T-helper 17 cell (primary cell): ENCODE measurements at places on chromosomes 4 and X.

- no peak for DNase-seq
These were observed 25.3 kb upstream of the RAB28 start for GRCh38 chr4:13509442-13509841.

DNA sequence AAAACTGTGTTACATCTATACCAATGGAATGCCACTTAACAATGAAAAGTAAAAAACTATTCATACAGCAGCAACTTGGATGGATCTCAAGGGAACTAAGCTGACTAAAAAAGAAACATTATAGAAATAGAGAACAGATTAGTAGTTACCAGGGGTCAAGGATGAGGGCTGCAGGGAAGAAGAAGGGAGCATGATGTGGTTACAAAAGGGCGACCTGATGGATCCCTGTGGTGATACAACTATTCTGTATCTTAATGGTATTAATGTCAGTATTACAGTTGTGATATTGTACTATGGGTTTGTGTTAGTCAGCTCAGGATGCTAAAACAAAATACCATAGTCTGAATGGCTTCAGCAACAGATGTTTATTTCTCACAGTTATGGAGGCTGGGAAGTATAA is 190.7 kb downstream of the ZNF674 start:
- no peak for DNase-seq

- DNase-seq: no peak
These were observed 16.7 kb upstream of the SEPTIN6 start for GRCh38 chrX:119709630-119710029.

DNA sequence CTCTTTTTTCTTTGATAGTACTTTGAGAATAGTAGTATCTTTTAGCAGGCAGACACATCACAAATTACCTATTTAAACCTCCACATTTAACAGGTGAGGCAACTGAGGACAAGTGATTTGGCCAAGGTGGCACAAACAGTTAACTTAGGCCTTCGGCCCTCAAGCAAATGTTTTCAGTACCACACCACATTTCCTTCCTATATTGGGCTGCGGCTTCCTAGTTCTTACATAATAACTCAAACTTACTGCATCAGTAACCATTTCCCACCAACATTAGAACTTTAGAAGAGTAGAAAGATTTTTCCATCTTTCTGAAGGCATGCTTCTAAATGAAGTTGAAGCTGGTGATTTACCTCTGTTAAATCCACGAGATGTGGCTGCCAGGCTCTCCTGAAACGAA is 63.2 kb upstream of the SLC4A4 start:
- no peak for DNase-seq

- DNase-seq: no peak
These were observed 31.5 kb upstream of the ELF2 start for GRCh38 chr4:139208404-139208945.

DNA sequence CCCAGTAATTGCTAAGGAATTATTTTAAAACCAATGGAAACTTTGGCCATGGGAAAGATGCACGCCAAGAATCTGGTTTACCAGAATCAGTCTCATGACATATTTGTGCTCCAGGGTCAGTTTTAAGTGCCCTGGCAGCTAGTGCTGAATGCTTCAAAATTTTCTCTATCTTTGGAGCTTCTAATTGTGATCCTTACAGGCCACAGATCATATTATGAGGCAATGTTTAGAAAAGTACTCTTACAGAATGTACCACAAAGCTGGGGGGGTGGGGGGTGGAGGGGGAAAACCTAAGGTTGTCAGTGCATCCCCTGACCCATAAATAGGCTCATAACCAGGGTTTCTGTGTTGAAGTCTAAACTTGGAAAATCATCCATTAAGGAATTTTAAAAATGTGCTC is 514.5 kb downstream of the INPP4B start:
- DNase-seq: no peak

- DNase-seq: no peak
These were observed 22.5 kb downstream of the NFXL1 start for GRCh38 chr4:47891928-47892327.

DNA sequence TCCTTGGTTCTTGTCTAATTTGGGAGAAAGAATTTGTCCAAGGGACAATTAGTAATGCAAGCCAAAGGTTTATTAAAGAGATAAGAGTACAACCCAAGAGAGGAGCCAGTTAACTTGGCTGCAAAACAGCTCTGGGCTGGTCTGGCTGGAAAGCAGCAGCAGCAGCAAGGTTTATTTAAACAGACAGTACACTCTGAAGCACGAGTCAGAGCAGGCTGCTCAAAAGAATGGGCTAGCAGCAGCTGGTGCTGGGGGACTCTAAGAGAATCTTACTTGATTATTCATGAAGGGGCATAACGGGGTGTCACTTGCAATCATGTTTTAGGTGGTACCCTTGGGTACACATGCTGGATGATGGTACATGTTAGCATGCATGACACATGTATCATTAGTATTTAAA is 17.1 kb upstream of the CT47C1 start:
- no peak for DNase-seq

GRCh38 chr4:3227878-3228675 is 20.9 kb upstream of the MSANTD1 start:
- DNase-seq: no peak

GRCh38 chr4:61202638-61203435 is 2.7 kb downstream of the ADGRL3 start:
- DNase-seq: no peak

DNA sequence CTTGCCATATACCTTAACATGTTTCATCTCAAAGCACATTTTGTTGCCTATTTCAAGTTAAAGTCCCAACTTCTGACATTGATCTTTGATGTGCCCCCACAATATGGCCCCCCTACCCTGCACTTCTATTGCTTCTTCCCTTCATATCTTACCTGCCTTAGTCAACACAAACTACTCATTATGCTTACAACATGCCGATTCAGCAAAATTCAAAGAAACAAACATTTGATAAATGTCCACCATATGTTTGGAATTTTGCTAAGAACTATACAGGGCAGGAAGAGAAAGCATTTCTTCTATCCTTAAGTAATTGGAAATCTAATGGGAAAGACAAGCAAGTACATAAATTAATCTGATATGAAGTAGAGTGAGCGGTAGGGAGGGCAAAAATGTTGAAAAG is 25.6 kb downstream of the NAA11 start:
- no peak for DNase-seq

DNA sequence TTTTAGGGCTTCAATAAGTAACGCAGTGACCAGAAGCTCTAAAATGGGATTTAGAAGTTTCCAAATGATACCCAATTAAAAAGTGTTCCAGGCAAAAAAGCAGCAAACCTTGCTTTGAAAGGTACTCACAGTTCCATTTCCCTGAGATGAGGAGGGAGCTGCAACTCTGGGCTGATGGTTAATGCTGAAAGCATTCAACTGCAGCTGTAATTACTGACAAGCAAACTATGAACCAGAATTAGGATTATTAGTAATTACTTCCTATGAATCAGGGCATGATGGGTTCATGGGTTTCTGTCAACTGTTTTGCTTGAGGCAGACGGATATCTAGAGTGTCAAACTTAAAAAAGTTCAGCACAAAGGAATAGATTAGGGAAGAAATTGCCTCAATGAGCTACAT is 357.4 kb downstream of the STIM2 start:
- no peak for DNase-seq

GRCh38 chr4:73721435-73721834 is 18.9 kb upstream of the CXCL8 start:
- DNase-seq: no peak

- DNase-seq: no peak
These were observed 876.8 kb downstream of the FAT4 start for GRCh38 chr4:126191536-126191935.

DNA sequence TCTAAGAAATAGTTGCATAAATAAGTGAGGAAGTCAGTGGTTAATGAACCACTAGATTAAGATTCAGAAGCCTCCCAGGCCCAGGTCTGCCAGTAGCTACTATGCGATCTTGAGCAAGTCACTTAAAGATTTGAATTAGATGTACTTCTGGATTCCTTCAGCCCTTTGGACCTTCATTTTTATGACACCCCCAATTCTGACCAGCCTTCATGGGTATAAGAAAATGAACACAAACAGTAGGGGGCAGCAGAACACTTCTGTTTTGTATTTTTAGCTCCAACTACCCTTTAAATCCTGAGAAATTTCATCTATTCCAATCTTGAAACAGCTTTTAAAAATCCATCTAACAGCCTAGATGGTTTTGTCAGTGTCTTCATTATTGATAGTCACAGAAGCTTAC is 19.0 kb downstream of the TMEM47 start:
- no peak for DNase-seq

GRCh38 chrX:85065512-85066198 is 62.0 kb downstream of the APOOL start:
- no peak for DNase-seq

GRCh38 chr4:122857160-122857559 is 30.5 kb downstream of the FGF2 start:
- DNase-seq: no peak

- DNase-seq: no peak
These were observed 146.1 kb downstream of the GPR143 start for GRCh38 chrX:9619581-9619980.

- no peak for DNase-seq
These were observed 210.5 kb downstream of the CHM start for GRCh38 chrX:85836868-85837267.

DNA sequence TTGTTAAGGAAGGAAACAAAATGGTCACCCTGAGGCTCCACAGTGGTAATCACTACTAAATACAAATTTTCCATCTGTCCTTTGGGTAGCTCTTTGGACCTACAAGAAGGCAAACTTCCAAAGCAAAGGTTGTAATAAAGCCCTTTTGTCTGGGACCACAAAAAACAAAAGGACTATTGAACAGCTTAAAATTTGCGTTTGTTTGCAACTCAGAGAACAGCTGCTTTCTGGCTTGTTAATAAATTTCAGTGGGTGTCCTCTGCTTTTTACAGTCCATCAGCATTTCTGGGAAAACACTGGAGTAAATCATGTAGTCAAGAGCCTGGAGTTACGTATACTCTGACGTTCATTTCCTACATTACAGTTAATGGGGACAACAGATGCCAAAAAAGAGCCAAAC is 439.7 kb upstream of the DIAPH2 start:
- no peak for DNase-seq

- DNase-seq: no peak
These were observed 58.0 kb upstream of the CHRDL1 start for GRCh38 chrX:110853610-110854009.

- DNase-seq: no peak
These were observed 320.4 kb downstream of the HNRNPD start for GRCh38 chr4:82053396-82053795.

DNA sequence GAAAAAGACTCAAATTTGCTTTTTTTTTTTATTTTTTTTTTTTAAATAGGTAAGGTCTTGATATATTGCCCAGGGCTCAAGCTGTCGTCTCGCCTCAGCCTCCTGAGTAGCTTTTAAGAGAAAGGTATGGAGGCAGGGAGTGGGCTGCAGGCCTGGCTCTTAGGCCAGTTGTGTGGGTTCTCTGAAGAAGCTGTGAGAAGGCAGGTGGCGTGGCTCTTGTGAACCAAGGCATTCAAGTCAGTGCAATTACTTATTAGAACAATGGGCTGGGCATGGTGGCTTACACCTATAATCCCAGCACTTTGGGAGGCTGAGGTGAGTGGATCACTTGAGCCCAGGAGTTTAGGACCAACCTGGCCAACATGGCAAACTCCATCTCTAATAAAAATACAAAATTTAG is 244.0 kb upstream of the SFRP2 start:
- DNase-seq: no peak

GRCh38 chr4:154961263-154961662 is 180.2 kb downstream of the RBM46 start:
- DNase-seq: no peak

- DNase-seq: no peak
These were observed 46.4 kb upstream of the NALF2 start for GRCh38 chrX:69457756-69458155.

GRCh38 chr4:94403751-94404150 is 48.0 kb upstream of the PDLIM5 start:
- DNase-seq: no peak

GRCh38 chrX:63330681-63331080 is 20.5 kb downstream of the SPIN4 start:
- no peak for DNase-seq

- no peak for DNase-seq
These were observed 2301.3 kb upstream of the TENM3 start for GRCh38 chr4:179941911-179942310.

GRCh38 chrX:41082783-41083182 is 2.5 kb upstream of the USP9X start:
- DNase-seq: no peak

- no peak for DNase-seq
These were observed 137.9 kb upstream of the NALF2 start for GRCh38 chrX:69366183-69366582.

- DNase-seq: no peak
These were observed 465 bp downstream of the BMPR1B start for GRCh38 chr4:94758141-94758699.

DNA sequence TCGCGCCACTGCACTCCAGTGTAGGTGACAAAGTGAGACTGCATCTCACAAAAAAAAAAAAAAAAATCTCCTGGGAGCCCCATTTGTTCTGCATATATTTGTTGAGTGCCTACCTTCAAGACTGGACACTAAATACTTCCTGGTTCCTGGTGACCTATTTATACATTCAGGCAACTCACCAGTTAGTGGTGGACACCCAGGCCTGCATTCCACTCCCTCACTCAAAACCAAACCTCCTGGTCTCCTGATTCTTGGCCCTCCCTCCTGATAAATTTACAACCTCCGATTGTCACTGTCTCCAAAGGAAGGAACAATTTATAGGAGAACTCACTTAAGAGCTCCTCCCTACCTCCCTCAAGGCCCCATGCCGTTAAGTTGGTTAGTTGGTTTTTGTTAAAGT is 3.1 kb downstream of the SYAP1 start:
- DNase-seq: no peak

GRCh38 chrX:84467898-84468297 is 34.4 kb downstream of the HDX start:
- no peak for DNase-seq

GRCh38 chr4:121339307-121339706 is 41.5 kb downstream of the QRFPR start:
- no peak for DNase-seq

DNA sequence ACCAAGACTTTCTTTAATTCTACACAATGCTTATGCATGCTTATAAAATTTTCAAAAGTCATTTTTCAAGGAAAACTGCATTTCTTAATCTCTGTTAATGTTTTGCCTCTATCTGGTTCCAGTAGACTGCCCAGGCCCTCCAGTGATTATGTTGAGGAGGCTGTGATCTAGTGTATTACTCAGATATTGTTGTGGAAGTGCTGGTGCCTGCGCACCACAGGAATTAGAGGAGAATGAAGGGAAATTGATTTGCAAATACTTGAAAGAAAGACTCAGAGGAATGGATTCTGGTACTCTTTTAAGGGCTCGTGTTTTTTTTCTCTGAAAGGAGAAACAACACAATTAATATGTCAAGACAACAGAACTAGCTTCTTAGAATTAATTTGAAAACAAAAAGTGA is 1015.1 kb downstream of the RPA4 start:
- DNase-seq: no peak

- no peak for DNase-seq
These were observed 250.5 kb upstream of the GPRIN3 start for GRCh38 chr4:89558147-89558546.

DNA sequence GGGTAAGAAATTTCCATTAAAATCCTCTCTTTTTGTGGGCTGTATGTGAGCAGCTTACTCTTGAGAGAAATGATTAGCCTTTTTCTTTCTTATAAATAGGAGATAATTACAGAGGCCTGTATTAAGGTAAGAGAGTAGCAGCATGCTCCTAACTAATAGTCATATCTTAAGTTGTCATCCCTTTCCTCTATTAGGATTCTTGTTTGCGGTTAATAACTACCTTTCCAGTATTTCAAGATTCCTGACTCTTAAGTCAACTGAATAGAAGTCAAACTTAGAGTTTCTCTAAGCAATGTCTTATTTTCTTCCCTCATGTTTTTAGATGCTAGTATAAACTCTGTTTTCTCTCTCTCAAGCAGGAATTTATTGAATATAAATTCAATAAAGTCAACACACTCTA is 139.9 kb upstream of the GPRIN3 start:
- DNase-seq: no peak
